RPMI7951 (cell line): ENCODE measurements at places on chromosomes 7 and 10. TPM values are rescaled to one million over a fixed set of nuclear protein-coding genes. Genes with fewer than 3 reads are reported as not detected.

SRRM3 gene
- not detected in 2 replicates for total RNA-seq

ANKRD1 gene
- total RNA-seq = 0.29 and 0.36 TPM in 2 replicates

CPXM2 gene
- 0.29 and 0.60 TPM in 2 replicates for total RNA-seq

RP9 gene
- 20.7 and 23.9 TPM in 2 replicates for total RNA-seq

POU6F2 gene
- not detected in 2 replicates for total RNA-seq

NCF1 gene
- total RNA-seq = not detected in 2 replicates

ARMC10 gene
- 49.2 and 52.6 TPM in 2 replicates for total RNA-seq

BMPR1A gene
- total RNA-seq = 23.5 and 30.3 TPM in 2 replicates

EPHA1 gene
- not detected in 2 replicates for total RNA-seq

PROSER2 gene
- 0.84 and 1.6 TPM in 2 replicates for total RNA-seq

PRPS1L1 gene
- total RNA-seq = not detected in 2 replicates

ZNF365 gene
- total RNA-seq = 4.8 and 6.8 TPM in 2 replicates

LRIT1 gene
- not detected in 2 replicates for total RNA-seq

KIAA1549 gene
- 4.1 and 6.4 TPM in 2 replicates for total RNA-seq

GIMAP7 gene
- not detected in 2 replicates for total RNA-seq

BTBD16 gene
- not detected in 2 replicates for total RNA-seq

TEX47 gene
- not detected in 2 replicates for total RNA-seq

PTPRE gene
- 17.5 TPM in 2 replicates for total RNA-seq

SH3PXD2A gene
- total RNA-seq = 9.7 and 10.7 TPM in 2 replicates

CALHM3 gene
- 6.8 and 8.2 TPM in 2 replicates for total RNA-seq

HOXA10 gene
- 12.9 and 18.7 TPM in 2 replicates for total RNA-seq

SEC23IP gene
- 13.3 and 16.1 TPM in 2 replicates for total RNA-seq

OR9A2 gene
- not detected in 2 replicates for total RNA-seq

KCND2 gene
- not detected in 2 replicates for total RNA-seq

TMEM168 gene
- total RNA-seq = 11.5 and 19.8 TPM in 2 replicates

PIK3CG gene
- total RNA-seq = 2.0 and 3.2 TPM in 2 replicates

SLC13A1 gene
- not detected in 2 replicates for total RNA-seq

BLNK gene
- not detected in 2 replicates for total RNA-seq

MOGAT3 gene
- not detected in 2 replicates for total RNA-seq

AKR1C8 gene
- total RNA-seq = not detected in 2 replicates

CCDC3 gene
- total RNA-seq = 0.29 TPM in 1 of 2 replicates, not detected in the other

ANKRD30A gene
- total RNA-seq = not detected in 2 replicates

DPCD gene
- total RNA-seq = 65.8 and 69.5 TPM in 2 replicates

CDK1 gene
- total RNA-seq = 275 and 290 TPM in 2 replicates

SPAM1 gene
- not detected in 2 replicates for total RNA-seq

IFIT1B gene
- not detected in 2 replicates for total RNA-seq

SPDYE2B gene
- not detected in 2 replicates for total RNA-seq

CALML5 gene
- not detected in 2 replicates for total RNA-seq

SUN3 gene
- total RNA-seq = not detected in 2 replicates

SLC29A4 gene
- total RNA-seq = 0.78 and 1.4 TPM in 2 replicates

LOXL4 gene
- total RNA-seq = under 0.01 and 0.10 TPM in 2 replicates

NKX6-2 gene
- total RNA-seq = not detected in 2 replicates

RBP3 gene
- not detected in 2 replicates for total RNA-seq

CCL24 gene
- not detected in 2 replicates for total RNA-seq
